ENCODE measurements at places on chromosomes 3 and 15.

DNA sequence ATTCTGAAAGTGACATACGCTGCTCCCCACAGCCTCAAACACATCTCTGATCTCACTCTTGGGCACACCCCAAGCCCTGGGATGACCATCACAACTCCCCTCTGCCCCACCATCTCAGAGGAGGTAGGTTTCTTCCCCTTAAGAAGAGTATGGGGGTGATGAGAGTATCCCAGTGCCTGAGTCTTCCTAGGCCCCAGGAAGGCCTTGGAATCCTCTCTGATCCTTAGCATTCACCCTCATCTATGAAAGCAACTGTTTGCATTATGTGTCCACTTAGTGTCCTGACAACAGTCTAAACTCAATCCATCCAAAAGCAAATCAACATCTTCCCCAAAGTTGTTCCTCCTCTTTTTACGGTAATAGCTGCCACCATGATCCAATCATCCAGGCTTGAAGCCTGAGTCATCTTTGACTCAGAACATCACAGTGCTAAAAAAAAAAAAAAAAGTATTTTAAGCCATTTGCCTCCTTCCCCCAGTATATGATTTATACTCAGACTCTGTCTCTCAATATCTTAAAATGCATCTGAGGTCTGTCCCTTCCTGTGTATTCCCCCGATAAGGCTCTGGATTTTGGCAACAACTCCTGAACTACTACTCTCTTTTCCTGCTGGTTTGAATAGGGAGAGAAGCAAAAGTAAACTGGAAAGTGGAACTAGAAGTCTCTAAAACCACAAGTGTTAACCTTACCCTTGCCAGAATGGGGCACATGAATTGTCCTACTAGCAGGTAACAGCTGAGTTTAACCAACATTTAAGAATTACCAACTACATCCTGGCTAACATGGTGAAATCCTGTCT is 22.5 kb downstream of the POPDC2 start:
- DNase-seq, result peak; percentile 81

DNA sequence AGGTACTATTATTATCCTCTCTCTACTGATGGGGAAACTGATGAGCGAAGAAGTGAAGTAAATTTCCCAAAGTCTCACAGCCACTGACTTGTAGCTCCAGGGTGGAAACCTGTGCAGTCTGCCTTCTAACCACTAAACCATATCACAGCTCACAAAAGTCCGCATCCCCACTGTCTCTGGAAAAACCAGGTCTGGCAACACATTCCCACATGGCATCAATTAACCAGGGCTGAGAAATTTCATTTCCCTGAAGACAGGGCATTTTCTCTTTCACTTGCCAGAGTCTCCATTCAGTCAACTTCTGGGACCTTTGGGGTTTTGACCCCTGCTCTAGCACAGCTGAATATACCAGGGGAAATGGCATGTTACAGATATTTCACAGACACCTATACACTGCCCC is 26.5 kb downstream of the FBXO40 start:
- DNase-seq, result no peak

DNA sequence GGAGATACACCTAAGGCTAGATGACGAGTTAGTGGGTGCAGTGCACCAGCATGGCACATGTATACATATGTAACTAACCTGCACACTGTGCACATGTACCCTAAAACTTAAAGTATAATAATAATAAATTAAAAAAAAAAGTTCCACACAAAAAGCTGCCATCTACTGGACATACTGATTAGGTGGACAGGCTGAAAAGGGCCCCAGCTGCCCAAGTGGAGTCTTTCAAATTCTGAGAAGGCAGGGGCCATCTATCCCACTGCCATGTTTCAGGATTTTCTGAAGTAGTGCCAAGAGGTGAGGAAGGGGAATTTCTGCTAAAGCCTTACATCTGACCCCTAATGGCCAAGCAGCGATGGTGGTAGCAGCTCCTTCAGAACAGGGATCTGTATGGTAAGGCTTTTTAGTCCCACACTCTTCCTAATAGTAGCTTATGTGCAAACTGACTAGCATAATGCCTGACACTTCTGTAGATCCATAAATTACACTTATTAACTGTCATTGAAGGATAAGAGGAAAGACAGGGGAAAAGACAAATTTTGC is 7.7 kb downstream of the FSTL1 start:
- DNase-seq, result no peak

DNA sequence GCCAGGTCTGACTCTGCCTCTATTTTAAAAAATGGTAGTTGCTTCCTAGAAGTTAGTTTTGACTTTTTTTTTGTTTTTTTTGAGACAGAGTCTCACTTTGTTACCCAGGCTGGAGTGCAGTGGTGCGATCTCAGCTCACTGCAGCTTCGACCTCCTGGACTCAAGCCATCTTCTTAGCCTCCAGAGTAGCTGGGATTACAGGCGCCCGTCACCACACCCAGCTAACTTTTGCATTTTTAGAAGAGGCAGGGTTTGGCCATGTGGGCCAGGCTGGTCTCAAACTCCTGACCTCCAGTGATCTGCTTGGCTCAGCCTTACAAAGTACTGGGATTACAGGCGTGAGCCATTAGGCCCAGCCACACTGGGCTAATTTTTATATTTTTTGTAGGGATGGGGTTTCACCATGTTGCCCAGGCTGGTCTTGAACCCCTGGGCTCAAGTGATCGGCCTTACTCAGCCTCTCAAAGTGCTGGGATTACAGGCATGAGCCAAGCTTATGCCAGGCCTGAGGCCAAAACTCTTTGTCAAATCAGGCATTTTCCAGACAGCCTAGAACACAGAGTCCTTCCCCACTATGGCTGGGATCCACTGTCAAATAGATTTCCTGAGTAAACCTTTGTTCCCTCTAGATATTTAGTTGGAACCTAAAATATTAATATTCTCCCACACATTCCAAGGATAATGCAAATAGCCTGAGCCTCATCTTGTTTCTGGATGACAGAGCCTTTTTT is 13.7 kb downstream of the C3orf62 start:
- no peak for DNase-seq

DNA sequence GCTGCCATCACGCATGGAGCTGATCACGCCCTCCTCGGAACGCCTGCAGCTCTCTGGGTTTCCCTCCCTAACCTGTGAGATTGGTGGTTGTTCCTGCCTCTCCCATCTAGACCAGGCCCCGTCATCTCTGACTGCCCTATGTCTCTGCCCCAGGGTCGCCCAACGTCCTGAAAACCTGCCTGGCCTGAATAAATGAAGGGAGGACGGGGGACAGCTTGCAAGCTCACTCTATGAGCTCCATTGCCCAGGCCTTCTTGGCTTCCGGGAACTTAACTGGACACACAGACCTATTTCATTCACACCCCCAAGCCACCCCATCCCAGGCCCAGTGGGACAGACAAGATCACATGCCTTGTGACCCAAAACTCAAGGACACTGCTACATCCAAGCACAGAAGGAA is 274.2 kb downstream of the XXYLT1 start:
- DNase-seq, result no peak

- no peak for DNase-seq
Observed at GRCh38 chr3:170421111-170421641, 2.5 kb downstream of the CLDN11 start.

- DNase-seq, result peak; percentile 31
Observed at GRCh38 chr3:68876112-68876713, 56.1 kb downstream of the TAFA4 start.

- DNase-seq, result no peak
Observed at GRCh38 chr15:47429376-47429775, 287.9 kb upstream of the SEMA6D start.

DNA sequence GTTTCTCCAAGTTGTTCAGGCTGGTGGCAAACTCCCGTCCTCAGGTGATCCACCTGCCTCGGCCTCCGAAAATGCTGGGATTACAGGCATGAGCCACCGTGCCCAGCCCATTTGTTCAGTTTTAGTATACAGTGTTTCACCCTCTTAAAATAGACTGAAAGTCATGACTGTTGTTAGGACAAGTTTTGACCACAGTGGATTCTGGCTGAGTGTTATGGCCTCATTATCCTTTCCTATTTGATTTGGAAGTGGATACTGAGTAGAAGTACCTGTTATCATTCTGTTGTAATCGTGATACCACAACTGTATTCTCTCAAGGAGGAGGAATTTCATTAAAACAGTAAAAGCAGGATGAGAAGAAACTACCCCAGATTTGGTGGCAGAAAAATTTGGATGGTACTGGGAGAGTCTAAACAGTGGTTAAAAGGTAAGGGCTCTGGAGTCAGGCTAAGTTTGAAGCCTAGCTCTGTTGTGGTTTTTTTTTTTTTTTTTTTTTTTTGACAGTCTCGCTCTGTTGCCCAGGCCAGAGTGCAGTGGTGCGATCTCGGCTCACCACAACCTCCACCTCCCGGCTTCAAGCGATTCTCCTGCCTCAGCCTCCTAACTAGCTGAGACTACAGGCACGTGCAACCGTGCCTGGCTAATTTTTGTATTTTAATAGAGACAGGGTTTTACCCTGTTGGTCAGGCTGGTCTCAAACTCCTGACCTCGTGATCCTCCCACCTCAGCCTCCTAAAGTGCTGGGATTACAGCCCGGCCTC is 2.6 kb downstream of the MAP2K1 start:
- DNase-seq, result no peak

- peak; percentile 20 for DNase-seq
Observed at GRCh38 chr3:7875925-7876324, 625.7 kb upstream of the LMCD1 start.

DNA sequence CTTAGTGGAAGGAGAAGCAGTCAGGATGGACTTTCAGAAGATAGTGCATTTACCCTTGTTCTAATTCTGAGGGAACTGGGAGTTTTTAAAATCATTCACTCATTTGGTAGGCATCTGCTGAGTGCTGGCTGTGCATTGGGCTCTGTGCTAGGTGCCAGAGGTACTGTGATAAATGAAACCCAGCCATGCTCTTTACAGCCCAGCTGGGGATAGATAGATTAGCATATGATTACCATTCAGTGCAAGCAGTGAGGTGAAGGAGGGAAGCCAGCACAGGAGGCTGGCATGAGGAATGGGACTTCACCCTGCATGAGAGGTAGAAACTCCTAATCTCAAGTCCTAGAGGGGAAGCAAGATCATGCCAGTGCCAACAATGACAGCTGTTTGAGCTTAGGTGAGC is 361.9 kb upstream of the TRIM42 start:
- no peak for DNase-seq

DNA sequence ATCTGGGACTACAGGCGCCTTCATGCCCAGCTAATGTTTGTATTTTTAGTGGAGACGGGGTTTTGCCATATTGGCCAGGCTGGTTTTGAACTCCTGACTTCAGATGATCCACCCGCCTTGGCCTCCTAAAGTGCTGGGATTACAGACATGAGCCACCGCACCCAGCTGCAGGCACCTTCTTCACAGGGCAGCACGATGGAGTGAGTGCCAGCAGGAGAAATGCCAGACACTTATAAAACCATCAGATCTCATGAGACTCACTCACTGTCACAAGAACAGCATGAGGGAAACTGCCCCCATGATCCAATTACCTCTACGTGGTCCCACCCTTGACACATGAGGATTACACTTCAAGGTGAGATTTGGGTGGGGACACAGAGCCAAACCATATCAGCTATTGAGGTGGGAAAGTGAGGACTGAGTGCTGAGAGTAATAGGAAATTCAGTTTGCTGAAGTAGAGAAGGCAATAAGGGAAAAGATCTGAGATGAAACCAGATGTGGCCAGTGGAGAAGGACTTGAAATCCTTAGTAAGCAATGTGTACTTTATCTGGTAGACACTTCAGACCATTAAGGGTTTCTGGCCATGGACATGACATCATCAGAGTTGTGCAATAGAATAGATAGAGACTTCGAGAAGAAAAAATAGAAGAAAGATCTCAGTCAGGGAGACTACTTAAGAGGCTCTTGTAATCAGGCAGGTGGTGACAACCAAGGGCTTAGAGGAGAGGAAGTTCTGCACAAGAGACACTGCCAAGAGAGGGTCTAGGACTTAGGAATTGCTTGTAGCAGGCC is 18.1 kb upstream of the ATP13A5 start:
- DNase-seq, result no peak

- peak; percentile 27 for DNase-seq
Observed at GRCh38 chr3:152834191-152834775, 648 bp upstream of the P2RY1 start.

DNA sequence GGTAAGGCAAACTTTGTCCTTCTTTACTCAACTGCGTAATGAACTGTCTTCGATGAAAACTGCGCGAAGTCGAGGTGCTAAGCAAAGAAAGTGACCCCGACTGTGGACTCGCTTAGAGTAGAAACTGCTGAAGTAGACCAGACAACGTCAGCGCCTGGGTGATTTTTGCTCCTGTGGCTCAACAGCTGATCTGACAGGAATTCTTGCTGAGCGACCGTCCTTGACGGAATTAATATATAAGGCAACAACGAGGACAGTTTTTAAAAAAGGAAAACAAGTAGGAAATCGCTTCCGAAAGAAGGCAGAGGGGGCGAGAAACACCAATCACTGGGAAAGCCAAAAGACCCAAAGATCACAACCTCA is 541 bp downstream of the RPS27L start:
- DNase-seq, result no peak

DNA sequence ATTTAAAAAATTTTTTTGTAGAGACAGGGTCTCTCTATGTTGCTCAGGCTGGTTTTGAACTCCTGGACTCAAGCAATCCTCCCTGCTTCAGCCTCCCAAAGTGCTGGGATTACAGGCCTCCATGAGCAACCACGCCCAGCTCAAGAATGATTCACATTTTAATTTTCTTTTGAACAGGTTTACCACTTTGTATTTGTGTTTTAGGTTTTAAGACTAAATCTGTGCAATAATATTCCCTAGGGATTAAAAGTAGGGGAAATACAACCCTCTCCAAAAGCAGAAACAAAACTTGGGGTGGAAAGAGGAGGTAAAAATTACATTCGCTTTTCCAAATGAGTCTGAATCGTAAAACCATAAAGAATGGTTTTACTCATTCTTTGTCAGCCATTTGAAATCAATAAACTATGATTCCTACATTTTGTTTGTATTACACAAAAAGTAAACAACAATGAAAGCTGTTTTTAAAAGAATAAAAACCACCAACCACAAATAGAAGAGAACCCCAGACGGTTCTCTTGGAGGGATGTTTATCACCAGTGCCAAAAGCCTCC is 37.8 kb downstream of the SLC24A1 start:
- no peak for DNase-seq

- no peak for DNase-seq
Observed at GRCh38 chr15:47955021-47955420, 165.8 kb upstream of the SLC24A5 start.

GRCh38 chr3:53731934-53732624 is 114.1 kb downstream of the CHDH start:
- no peak for DNase-seq

DNA sequence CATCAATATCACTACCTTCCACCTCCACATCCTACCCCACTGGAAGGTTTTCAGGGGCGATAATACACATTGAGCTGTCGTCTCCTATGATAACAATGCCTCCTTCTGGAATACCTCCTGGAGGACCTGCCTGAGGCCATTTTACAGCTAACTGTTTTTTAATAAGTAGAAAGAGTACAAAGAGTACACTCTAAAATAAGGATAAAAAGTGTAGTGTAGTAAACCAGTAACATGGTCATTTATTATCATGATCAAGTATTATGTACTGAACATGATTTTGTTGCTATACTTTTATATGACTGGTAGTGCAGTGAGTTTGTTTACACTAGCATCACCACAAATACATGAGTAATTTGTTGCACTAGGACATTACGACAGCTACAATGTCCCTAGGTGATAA is 46.6 kb upstream of the SSR3 start:
- DNase-seq, result no peak

All from glomerular endothelial cell (primary cell).